ENCODE measurements at places on chromosomes 1 and 21.

- DNase-seq = no peak
Measured at GRCh38 chr1:229068270-229068987, 202.5 kb upstream of the RAB4A start.

DNA sequence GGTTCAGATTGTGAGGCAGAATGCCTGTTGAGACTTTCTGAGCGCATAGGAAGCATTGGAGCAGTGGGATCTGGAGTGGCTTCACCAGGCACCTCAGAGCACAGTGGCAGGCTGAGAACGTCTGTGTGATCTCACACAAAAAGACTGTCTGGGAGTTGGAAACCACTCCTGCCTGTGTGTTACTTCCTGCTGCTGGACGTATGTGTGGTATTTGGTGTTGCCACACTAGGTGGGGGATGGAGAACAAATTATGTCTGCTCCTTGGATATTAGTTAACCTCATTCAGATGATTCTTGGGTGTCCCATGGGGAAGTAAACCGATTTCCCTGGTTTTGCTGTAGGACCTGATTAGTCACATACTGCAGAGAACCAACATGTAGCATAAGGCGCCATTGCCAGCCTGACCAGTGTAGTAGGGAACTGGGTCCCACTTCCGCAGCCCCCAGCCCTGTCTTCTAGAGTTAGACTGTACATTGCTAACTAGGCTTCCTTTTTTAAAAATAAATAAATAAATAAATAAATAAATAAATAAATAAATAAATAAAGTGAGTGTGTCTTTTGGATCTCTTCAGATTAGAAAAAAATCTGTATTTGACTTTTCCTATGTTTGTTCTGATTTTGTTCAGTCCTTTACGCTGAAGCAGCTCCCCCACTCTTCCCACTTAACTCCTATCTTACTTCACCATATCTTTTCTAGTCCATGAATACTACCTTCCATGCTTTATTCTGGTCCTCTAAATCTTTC lies 26.9 kb downstream of the UCK2 start:
- no peak for DNase-seq

- no peak for DNase-seq
Measured at GRCh38 chr1:90317628-90318027, 322.7 kb downstream of the ZNF326 start.

- no peak for DNase-seq
Measured at GRCh38 chr1:70264839-70265238, 43.7 kb downstream of the SRSF11 start.

- no peak for DNase-seq
Measured at GRCh38 chr1:117565745-117566455, 39.9 kb upstream of the TENT5C start.

- DNase-seq = no peak
Measured at GRCh38 chr1:118023199-118023598, 93.7 kb downstream of the WDR3 start.
